ENCODE measurements at places on chromosomes 7 and 10.

- DNase-seq: no peak
- no peak overlapping the region for H3K4me3 ChIP-seq
Measured at GRCh38 chr10:65408401-65408800, 1517.4 kb upstream of the LRRTM3 start.

DNA sequence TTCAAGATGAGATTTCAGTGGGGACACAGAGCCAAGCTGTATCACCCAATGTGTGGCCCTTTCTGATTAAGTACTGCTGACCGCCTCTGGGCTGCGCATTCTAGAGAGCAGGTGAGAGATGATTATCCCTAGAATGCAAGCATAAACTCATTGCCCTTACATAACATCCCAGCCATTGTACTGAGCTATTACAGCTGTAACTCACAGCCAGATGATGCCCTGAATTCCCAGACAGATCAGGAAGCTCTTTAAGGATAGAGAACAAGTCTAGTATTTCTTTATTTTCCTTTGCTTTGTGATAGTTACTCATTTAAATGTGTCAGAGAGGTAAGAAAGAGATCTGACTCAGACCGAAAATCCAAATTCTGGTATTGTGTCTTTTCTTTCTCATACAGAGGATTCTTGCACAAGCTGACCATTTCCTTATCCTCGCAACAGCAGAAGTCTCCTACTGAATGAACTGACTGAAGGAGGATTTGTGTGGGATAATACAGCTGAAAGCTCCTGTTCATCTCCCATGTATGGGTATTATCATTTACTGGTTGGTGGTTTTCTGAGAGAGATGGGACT is 58.4 kb downstream of the ZNF22 start:
- no peak overlapping the region for H3K27ac ChIP-seq
- no peaks in the 10 kb centered on the region for H3K27me3 ChIP-seq
- no peak overlapping the region for H3K4me3 ChIP-seq
- no peaks in the 10 kb centered on the region for H3K4me1 ChIP-seq

- H3K4me3 ChIP-seq: no peak overlapping the region
- H3K27me3 ChIP-seq: peaks cover 100% of the 10 kb centered on the region
- no peak for DNase-seq
- no peak overlapping the region for H3K27ac ChIP-seq
- no peaks in the 10 kb centered on the region for H3K4me1 ChIP-seq
Measured at GRCh38 chr7:96998744-96999143, 6.6 kb upstream of the DLX6 start.

DNA sequence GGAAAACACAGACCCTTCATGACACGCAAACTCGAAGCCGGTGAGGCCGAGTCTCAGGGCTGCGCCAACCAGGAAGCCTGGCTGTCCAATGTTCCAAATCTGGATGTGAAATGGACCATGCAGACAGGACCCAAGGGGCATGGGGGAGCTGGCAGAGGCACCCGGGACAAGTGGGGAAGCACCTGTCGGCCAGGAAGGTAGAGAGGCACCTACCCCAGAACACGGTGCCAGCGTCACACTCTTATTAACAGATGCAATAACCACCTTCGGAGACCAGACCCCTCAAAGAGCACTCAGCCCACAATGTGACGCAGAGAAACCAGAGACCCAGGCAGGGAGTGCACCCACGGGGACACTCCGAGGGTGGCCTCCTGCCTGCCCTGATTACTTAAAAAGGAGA is 88.3 kb upstream of the PDGFA start:
- DNase-seq: no peak
- peaks cover 19% of the 10 kb centered on the region for H3K4me1 ChIP-seq
- peak overlapping the region; percentile 34 for H3K27ac ChIP-seq
- H3K36me3 ChIP-seq: no peaks in the 10 kb centered on the region
- H3K27me3 ChIP-seq: no peaks in the 10 kb centered on the region

DNA sequence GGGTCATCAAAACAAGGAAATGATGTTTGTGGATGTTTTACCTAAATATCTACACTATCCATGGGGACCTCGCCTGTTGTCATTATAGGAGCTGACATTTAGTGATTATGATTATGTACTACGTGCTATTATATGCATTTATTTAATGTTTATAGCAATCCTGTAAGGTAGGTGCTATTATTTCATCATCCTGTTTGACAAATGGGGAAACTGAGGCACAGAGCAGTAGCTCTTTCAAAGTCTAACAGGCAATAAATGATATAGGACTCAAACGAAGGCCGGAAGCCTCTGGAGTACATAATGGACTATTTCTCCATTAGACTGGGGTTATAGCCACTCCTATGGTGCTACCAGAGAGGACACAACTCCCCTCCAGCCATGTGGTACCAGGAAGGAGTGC is 60.6 kb upstream of the KDM7A start:
- peaks cover 6% of the 10 kb centered on the region for H3K4me1 ChIP-seq
- no peak overlapping the region for H3K4me3 ChIP-seq
- DNase-seq: no peak

GRCh38 chr7:2099048-2099957 is 133.4 kb downstream of the MAD1L1 start:
- H3K4me3 ChIP-seq: no peak overlapping the region
- no peaks in the 10 kb centered on the region for H3K36me3 ChIP-seq
- DNase-seq: peak; percentile 23
- H3K27ac ChIP-seq: peak overlapping the region; percentile 52
- peaks cover 32% of the 10 kb centered on the region for H3K4me1 ChIP-seq

DNA sequence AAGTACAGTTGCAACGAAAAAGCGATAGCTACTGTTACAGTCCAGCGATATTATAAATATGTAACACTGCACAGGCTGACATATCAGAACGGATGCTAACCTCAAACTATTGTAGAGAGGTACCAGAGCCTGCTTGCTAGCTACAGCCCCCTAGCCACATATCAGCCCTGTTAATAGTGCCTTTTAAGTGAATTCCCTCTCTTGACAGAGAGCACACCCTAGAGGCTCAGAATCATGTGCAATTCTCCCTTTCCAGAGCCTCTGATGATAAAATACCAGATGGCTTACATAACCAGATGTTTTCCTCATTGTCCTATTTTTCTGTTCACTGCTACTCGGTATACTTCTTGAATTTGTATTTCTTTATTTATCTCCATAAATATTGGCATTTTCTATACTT is 960.7 kb upstream of the CELF2 start:
- H3K36me3 ChIP-seq: no peaks in the 10 kb centered on the region
- no peaks in the 10 kb centered on the region for H3K4me1 ChIP-seq
- no peak overlapping the region for H3K27ac ChIP-seq
- no peaks in the 10 kb centered on the region for H3K27me3 ChIP-seq

GRCh38 chr10:98582363-98582762 is 135.6 kb upstream of the HPS1 start:
- no peaks in the 10 kb centered on the region for H3K27me3 ChIP-seq
- peaks cover 25% of the 10 kb centered on the region for H3K4me1 ChIP-seq
- DNase-seq: no peak
- no peaks in the 10 kb centered on the region for H3K36me3 ChIP-seq
- H3K4me3 ChIP-seq: no peak overlapping the region
- no peak overlapping the region for H3K27ac ChIP-seq
